ENCODE measurements at places on chromosomes 3 and 15.

GRCh38 chr3:59440285-59441028 is 390.6 kb upstream of the CFAP20DC start:
- no peak for DNase-seq

- no peak for DNase-seq
Measured at GRCh38 chr3:133455960-133456359, 56.1 kb downstream of the BFSP2 start.

GRCh38 chr3:43126536-43126935 is 20.7 kb upstream of the POMGNT2 start:
- no peak for DNase-seq

DNA sequence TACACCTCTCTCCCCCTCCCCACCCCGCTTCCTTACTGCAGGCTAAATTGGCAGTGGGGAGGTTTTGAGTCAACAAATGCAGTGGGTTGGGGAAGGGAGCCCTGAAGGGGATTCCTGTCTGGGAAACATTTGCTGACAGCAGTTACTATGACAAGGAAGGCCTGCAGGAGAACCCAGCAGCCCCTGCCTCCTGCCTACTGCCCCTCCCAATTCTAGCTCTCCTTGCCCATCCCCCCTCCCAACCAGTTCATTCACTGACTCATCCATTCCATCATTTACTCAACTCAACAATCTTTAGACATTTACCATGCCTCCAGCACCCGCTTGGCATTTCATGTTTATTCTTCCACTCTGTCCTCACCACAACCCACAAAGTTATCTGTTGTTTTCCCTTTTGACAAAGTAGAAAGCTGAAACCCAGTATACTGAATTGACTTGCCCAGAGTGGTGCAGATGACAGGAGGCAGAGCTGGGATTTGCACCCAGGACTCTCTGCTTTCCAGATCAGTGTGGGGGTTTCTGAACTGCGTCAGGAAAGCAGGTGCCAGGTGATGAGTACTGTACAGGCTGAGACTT is 75.0 kb downstream of the MAGEF1 start:
- peak; percentile 50 for DNase-seq

- DNase-seq, result no peak
Measured at GRCh38 chr3:41045491-41045890, 153.8 kb upstream of the CTNNB1 start.

- no peak for DNase-seq
Measured at GRCh38 chr15:75578173-75578947, 755 bp downstream of the PTPN9 start.

- DNase-seq, result no peak
Measured at GRCh38 chr3:162780313-162780712, 1283.7 kb downstream of the OTOL1 start.

GRCh38 chr3:171189394-171190080 is 163.0 kb upstream of the SLC2A2 start:
- DNase-seq, result no peak

DNA sequence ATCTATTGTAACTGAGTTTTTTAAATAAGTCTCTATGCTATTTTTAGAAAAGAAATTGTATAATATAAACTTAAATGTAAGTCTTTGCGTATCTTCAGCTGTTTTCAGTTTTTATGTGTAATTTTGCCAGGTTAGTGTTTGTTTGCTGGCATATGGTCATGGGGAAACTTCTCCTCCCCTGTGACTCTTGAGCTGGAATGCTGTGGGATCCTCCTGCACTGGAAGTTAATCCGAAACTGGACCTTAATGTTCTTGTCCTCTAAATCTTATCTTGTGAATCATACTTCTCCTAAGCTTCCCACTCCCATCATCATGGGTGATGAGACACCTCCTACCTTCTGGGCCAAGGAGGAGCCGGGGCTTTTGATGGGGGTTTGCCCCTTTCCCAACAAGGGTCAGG is 52.4 kb upstream of the CHST2 start:
- DNase-seq, result no peak

- no peak for DNase-seq
Measured at GRCh38 chr3:182618981-182619591, 174.2 kb upstream of the ATP11B start.

DNA sequence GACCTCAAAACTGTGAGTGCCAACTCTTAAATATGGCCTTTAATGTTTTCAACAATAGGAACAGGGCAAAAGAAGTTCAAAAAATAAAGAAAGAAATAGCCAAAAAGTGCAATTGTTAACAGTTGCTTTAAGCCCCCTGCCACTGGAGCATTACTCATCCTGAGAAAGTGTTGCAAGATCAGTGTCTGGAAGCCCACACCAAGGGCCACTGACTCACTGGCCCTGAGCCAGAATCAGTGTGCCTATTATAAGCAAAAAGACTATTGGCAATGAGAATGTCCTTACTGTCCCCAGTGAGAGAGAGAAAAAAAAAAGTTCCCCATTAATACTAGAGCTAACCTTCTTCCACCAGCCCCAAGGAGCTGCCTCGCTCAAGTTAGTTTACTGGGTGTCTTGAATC is 480.1 kb upstream of the ZNF385D start:
- no peak for DNase-seq

GRCh38 chr15:56913670-56914069 is 4.8 kb upstream of the TCF12 start:
- no peak for DNase-seq

DNA sequence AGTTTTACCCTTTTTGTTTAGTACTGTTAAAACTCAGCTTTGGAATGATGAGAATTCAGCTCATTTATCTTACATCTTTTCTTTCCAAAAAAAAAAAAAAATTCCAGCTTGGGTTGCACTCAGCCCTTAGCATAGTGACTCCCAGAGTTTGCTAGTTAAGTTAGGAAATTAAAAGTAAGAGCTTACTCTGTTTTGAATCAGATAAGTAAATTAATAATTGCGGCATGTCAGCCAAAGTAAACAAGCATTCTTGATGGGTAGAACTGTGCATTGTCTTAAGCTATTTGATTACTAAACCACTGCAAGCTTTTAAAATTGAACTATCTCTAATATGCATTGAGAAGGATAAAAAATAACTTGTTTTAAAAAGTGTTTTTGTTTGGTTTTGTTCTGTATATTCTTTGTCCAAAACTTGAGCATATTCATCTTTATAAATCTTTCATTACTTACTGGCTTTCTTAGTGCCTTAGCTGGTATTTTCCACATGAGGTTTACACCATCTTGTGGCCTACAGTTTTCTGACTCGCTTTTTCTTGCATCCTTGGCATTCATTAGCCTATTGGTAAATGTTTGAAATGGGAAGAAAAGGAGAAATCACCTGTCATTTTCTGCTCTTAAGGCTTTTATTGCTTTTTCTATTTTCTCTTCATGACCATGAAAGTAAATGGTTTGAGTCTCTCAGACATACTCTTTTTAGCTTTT is 107.6 kb downstream of the FILIP1L start:
- DNase-seq, result no peak

GRCh38 chr3:140536926-140537726 is 140.7 kb upstream of the TRIM42 start:
- DNase-seq, result no peak

GRCh38 chr3:5255404-5256344 is 68.2 kb downstream of the EDEM1 start:
- no peak for DNase-seq

DNA sequence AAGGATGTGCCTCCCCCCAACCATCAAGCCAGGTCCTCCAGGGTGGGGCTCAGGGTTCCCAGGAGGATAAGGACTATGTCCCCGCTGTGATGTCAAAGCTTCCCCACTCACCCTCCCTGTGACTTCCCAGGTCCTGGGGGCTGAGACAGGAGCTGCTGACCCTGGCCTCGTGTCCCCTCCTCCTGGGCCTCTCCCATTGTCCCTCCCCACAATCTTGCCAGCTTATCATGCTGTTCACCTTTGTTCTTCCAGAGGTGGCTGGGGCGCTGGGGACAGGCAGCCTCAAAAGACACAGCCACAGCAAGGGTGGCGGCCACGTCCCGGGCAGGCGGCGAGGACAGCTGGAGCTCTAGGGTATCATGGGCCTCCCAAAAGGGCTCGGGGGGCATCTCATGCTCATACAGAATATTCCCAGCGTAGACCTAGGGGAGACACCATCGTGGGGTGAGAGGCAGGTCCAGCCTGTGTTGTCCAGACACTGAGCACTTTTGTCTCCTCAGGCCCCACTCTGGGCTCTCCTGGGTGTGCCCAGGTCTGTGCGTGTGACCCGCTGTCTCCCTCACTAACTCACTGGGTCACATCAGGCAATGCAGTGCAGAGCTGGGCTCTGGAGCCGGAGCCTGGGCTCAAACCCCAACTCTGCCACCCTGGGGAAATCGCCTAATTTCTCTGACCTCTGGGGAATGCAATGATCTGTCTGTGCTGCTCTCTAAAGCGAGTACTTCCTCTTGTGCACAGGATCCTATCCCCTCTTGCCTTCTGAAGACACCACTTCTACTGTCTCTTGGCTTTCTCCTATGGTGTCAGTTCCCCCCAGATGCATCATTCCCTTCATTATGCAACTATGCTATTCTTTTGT is 30.0 kb downstream of the SNX33 start:
- DNase-seq, result no peak

DNA sequence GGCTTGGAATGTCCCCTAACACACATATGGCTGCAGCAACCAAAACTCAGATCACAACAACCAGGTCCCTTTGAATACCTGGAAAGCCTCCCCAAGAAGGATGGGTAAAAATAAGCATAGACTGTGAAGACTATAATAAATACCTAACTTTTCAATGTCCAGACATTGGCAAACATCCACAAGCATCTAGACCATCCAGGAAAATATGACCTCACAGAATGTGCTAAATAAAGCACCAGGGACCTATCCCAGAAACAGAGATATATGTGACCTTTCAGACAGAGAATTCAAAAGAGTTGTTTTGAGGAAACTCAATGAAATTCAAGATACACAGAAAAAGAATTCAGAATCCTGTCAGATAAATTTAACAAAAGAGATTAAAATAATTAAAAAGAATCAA is 109.2 kb downstream of the NEDD4 start:
- DNase-seq, result no peak

- no peak for DNase-seq
Measured at GRCh38 chr15:59413577-59413976, 24.4 kb upstream of the FAM81A start.

DNA sequence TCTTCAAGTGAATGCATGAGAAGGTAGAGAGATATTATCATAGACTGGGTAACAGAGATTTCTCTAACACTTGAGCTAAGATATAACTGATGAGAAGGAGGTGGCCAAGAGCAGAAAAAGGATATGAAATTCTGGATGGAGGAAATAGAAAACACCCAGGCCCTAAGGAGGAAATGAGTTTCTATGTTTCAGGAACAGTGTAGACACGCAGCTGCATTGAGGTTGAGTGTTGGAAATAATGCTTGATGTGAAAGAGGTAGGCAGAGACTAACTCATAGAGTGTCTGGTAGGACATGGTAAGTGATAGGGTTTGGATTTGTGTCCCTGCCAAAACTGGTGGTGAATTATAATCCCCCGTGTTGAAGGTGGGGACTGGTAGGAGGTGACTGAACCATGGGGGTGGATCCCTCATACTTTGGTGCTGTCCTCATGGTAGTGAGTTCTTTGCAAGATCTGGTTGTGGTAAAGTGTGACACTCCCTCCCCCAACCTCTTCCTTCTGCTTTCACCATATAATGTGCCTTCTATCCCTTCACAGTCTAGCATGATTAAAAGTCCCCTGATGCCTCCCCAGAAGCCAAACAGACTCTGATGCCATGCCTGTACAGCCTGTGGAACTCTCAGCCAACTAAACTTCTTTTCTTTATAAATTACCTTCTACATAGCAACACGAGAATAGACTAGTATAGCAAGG is 787.3 kb downstream of the EDEM1 start:
- DNase-seq, result no peak

DNA sequence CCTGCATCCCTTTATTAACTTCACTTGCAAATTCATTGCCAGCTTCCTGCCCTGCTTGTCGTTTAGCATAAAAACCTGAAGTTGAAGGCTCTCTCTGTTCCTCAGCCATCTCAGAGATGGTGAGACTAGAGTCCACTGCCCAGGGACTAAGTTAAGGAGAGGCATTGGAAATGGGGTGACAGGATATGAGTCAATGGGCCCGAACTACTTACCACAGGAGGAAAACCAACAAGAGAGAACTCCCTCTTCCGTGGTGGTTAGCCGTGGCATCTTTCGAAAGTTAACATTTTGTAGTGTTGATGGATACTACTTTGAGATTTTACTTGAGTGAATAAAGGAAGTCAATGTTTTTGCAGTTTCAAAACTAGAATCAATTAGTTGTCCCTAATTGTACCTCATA is 65.3 kb downstream of the LRTM1 start:
- no peak for DNase-seq

DNA sequence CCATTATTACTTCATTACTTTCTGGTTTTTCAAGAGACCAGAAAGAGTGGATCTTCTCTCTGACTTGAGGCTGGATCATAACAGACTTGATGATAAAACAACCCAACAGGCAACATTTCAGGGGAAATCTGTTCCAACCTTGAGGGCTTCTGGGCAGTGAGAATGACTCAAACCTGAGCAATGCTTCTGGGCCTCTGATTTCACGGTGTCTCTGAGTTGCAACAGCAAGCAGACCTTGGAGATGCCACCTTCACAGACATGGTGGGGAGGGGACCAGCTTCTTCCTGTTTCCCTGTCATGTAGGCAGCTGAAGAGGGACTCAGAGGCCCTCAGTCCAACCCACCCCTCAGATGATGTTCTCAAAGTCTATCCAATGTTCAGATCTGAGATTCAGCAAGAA is 104.0 kb downstream of the ABHD5 start:
- DNase-seq, result peak; percentile 25

- no peak for DNase-seq
Measured at GRCh38 chr15:29003840-29004233, 118.1 kb downstream of the APBA2 start.

DNA sequence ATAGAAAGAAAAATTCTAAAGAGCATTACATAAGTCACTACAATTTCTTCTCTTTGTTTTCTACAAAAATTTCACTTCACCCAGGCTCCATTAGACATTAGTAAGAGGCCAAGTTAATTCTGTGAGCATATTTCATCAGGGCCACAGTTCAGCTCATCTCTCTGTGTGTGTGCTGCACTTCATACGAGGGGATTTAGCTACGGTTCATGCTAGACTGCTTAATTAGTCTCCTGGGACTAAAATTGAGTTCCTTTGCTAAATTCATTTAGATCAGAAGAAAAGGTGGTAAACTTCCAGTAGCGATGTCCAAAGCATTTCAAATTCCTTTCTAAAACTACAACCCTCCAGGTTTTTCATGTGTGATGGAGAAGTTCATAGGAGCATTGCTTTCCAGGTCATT is 83.1 kb upstream of the SETMAR start:
- DNase-seq, result no peak

DNA sequence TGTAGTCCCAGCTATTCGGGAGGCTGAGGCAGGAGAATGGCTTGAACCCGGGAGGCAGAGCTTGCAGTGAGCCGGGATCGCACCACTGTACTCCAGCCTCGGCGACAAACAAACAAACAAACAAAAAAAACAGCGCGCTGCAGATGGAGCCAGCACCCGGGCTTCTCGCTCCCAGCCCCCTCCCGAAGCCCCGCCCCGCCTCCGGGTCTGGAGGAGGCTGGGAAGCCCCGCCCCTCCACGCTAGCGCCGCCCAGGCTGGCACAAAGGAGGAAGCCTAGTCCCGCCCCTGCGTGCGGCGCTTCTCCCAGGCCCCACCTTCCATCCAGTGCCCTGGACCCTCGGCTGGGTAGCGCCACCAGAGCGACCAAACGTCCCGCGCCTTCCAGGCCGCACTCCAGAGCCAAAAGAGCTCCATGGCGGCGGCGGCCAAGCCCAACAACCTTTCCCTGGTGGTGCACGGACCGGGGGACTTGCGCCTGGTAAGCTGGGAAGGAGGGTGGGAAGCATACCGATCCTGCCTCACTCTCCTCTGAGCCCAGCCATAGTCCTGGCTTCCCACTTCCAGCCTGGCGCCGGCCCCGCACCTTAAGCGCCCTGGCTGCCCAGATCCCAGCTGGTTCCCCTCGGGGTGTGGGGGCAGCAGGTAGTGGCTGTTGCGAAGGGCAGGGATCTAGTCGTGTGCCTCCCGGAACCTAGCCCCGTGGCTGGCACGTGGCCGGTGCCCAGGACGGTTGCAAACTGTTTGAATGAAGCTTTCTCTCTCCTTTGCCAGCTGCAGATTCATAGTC is at the start of gene SORD:
Gene SORD (plus strand): TSS at position 325 of the 788 bp plus-strand sequence. CDS start 89 bp downstream, at position 414.
- peak; percentile 63 for DNase-seq
